ENCODE measurements at places on chromosomes 1 and 21.

DNA sequence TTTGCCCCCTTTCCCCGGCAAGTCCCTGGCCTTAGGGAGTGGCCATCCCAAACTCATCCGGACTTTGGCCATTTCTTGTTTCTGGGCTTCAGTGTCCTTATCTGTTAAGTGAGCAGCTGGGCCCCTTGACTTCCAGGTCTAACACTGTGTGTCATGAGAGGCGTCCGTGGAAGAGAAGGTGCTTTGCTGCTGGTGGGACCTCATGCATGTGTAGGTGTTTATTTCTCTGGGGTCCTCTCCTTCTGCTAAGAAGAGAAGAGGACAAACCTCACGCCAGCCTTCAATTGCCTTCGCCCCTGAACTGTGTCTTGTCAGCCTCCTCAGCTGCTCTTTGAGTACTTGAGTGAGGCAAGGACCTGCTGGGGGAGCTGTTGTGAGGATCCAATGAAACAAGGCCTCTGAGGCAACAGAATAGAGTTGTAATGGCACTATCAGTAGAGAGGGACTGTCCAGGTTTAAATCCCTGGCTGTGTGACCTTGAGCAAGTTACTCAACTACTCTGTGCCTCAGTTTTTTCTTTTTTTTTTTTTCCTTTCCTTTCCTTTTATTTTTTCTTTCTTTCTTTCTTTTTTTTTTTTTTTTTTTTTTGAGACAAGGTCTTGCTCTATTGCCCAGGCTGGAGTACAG, 72.5 kb downstream of the RUNX3 start:
- DNase-seq, result no peak

- DNase-seq, result no peak
Measured at GRCh38 chr1:61781151-61781550, 38.9 kb downstream of the PATJ start.

DNA sequence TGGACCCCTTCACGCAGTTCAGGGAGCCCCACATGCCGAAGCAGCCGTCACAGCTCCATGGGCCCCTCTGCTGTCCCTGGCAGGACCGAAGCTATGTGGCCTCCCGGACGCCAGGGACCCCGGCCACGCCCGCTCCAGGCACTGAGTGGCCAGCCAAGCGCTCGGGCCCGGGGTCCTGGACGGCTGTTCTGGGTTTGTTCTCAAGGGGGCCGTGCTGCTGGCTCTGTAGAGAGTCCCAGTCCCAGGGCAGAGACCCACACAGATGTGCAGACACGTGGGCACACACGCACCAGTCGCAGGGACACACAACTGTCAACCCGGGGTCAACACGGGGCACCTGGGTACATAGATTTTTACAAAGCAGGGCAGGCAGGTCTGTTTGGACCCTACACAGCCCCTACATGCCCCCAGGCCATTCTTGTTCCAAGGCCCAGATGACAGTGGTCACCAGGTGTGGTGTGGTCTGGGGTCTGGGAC, 6.7 kb downstream of the B3GALT6 start:
- DNase-seq, result no peak

- DNase-seq, result no peak
Measured at GRCh38 chr1:42910985-42911384, 47.7 kb downstream of the SLC2A1 start.

DNA sequence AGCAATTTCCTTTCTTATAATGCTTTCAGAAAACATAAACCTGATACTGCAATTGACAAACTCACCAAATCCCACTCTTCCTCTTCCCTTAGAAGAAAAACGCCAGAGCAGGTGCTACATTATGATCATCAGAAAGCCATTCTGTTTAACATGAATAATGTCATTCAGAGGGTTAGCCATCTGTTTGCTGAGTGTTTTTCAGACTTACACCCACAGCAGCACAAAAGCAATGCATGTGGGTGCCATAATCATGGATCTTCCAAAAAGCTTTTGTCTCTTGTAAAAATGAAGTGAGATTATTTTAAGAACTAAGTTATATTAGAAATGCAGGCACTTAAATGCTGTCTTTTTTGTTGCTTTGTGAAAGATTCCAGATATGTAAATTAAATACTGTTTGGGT, 204.6 kb upstream of the TMPRSS15 start:
- no peak for DNase-seq

- no peak for DNase-seq
Measured at GRCh38 chr1:153771841-153772593, 3.2 kb upstream of the SLC27A3 start.

DNA sequence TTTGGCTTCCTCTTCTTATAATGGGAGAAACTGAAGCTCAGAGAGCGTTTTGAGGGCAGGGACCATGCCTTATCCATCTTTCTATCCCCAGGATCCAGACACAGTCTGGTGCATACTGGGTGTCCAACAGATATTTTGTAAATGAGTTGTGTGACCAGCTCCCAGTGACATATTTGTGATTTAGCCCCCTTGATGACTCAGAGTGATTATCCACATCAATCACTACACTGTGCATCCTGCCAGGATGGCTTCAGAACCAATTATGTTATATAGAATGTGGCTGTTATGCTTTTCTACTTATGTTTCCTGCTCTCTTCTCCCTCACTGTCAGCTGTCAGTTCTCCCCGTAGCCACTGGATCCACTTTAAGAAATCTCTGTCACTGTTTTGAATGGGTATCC, 11.3 kb downstream of the OLFML3 start:
- DNase-seq, result no peak

DNA sequence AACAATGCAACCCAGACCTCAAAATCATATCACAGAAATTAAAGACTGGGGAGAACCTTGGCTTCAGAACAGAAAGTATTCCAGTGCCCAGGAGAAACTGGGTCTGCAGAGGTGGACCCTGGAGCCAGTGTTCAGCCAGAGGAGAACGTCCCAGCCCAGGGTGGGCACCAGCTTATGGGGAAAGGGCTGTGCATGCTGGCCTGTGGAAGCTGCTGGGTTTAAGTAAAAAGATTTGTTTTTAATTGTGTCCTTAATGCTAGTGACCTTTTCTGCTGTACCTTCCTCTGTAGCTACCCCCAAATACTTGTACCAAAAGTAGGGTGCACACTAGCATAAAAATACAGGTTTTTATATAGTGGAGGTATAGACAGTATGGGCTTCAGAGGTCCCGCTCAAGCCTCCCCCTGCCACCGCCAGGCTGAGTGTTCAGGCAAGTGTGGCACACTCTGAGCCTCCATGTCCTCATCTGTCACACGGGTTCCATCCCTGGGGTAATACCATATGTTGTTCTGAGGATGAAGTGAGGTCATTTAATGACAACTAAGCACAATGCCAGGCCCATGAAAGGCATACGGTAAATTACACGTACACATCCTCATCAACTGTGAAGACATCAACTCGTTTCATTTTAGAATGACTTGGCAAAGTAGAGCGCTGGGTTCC, 47.0 kb downstream of the SLC37A1 start:
- DNase-seq, result no peak

DNA sequence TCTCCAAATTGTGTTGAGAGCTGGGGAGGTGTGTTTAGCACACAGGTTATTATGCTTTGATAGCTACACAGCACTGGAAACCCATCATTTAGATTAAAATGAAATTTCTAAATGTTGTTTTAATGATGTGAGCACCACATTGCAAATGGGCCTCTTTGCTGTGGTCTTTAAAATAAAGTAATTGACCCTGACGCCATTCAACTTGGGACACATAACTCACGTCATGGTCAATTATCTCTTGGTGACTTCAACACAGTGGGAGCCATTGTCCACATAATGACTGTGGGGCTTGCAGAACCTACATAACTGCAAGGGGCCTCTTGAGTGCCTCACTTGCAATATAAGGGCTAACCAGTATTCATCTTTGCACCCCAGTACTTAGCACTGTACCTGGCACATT, 280.4 kb downstream of the HLX start:
- DNase-seq, result no peak

DNA sequence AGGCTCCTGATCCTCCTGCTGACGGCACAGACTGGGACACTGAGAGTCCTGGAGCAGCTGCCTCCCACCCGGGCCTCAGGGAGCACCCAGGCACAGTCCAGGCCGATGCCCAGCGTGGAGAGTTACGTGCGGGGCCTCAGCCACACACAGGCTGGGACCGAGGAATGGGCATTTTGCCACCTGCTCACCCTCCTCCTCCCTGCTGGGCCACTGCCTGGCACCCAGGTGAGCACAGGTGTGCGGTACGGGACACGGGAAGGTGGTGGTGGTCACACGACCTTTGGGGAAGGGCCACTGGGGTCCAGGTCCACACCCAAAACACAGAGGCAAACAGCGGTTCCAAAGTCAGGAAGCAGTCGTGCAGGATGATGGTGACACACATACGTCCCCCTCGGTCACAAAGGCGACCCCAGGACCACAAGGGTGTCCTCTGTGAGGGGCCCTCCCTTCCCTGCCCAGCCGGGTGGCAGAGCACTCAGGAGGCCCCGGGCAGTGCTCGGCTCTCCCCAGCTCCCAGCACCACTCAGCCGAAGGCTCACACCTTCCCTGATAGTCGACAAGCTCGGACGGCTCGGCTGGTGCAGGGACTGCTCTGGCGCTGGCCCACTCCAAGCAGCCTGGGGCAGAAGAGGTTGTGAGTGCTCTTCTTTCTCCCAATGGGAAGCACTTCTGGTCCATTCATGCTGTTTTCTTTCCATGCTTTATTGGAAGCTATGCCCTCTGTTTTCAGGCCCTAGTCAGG, 14.3 kb downstream of the MORN1 start:
- no peak for DNase-seq

GRCh38 chr1:115323366-115324004, 14.6 kb downstream of the NGF start:
- DNase-seq, result no peak

GRCh38 chr1:177246710-177247580, 76.2 kb downstream of the BRINP2 start:
- DNase-seq, result no peak

- DNase-seq, result no peak
Measured at GRCh38 chr1:197100677-197101076, 33.6 kb upstream of the F13B start.

DNA sequence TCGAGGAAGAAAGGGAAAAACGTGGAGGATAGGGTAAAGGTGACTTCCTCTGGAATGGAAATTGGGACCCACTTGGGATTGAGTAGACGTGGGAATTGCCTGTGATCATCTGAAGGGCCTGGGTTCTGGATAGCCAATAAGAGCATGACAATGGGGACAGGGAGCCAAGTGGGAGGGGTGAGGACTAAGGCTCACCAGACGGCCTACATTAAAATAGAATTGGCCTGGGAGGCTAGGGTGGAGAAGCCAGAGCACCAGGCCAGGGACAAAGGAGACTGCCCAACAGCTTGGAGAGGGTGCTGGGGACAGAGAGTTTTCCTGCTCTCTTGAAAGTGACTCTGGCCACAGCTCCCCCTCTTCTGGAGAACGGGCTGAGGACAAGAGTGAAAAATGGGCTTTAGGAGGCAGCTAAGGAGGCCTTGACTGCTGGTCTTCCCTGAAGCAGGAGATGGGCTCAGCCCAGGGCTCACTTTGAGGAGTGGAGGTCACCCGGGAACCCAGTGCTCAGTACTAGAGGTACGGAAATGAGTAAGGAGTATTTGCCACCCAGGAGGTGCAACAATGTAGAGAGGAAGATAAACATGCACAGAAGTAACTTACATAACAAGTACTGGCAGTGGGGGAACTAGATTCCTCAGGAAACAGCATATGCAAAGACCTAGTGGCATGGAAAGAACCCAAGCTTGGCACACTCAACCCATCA, 18.8 kb downstream of the INKA2 start:
- DNase-seq, result no peak

GRCh38 chr1:156624814-156625435, 5.7 kb downstream of the HAPLN2 start:
- DNase-seq, result no peak

- DNase-seq, result no peak
Measured at GRCh38 chr1:193325771-193326170, 139.4 kb upstream of the B3GALT2 start.

- no peak for DNase-seq
Measured at GRCh38 chr1:77846966-77847365, 41.5 kb upstream of the NEXN start.

- no peak for DNase-seq
Measured at GRCh38 chr1:2240270-2241156, 12.4 kb downstream of the SKI start.

DNA sequence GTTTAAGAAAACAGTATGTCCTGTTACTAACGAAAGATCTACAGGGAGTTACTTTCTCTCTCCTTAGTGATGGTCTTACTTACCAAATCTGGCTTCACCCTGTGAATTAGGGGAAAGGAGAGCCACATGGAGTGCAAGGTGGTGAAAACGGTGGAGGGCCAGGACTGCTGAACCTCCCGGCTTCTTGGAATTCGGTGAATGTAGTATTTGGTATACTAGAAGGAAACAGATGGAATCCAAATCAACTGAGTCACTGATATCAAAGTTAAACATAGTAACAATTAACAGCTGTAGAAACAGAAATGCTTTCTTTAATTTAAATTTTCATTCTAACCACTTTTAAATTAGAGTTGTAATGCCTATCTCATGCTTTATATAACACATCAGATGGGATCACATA, 45.7 kb downstream of the ALG14 start:
- DNase-seq, result no peak

Data from NCI-H526 treated with DMSO at 0.1 percent for 48 hours (cell line).